Activated CD8-positive, alpha-beta memory T cell treated with anti-CD3 and anti-CD28 coated beads for 4 hours (primary cell): ENCODE measurements at places on chromosomes 6 and 20.

DNA sequence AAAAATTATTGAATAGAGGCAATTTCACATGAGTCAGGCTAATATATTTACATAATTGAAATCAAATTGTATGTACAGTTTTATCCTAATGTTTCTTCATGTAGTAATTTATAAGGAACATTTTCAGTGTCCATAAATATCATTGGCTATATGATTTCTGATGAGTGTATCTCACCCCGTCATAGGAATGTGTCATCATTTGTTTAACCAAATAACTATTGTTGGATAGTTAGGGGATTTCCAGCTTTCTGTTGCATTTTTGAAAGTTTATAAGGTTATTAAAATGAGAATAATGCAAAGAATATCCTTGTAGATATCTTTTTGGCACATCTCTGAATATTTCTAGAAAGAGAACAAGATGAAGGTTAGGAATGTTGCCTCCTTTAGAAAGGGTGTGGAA, 39.0 kb downstream of the SYTL3 start:
- DNase-seq, result no peak

- no peak for DNase-seq
Measured at GRCh38 chr20:41475503-41475902, 108.9 kb upstream of the EMILIN3 start.

DNA sequence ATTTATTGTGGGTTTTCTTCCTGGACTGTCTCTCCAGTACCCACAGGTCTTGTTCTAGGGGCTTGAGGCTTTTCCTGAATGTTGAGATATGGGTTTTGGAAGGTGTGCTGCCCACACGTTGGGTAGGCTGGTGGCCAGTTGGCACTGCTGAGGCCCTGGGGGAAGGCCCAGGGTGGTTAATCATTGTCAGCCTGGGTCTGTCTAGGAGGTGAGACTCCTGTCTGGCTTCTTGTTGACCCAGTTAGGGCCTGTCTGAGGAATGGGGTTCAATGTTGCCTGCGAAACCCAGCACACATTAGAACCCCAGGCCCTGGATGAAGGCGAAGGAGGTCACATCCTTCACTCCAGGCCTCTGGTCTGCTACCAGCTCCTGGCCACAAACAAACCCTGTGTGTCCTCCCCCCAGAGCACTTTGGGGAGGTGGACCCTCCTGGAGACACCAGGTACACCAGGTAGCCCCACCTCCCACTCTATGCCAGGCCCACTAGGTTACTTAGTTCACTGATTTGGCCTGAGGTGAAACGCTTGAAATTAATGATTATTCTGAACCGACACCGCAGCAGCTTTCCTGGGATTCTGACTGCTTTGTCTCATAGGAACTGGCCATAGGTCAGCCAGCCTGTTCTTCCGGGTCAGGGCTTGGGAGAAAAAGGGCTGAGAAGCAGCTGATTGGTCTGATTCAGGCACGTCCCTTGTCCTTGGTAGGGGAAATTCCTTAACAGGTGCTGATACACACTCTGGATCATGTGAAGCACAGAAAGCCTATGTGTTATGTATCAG, 15.2 kb downstream of the DNMT3B start:
- DNase-seq, result no peak

- DNase-seq, result no peak
Measured at GRCh38 chr20:18988701-18989100, 175.1 kb downstream of the SCP2D1 start.

DNA sequence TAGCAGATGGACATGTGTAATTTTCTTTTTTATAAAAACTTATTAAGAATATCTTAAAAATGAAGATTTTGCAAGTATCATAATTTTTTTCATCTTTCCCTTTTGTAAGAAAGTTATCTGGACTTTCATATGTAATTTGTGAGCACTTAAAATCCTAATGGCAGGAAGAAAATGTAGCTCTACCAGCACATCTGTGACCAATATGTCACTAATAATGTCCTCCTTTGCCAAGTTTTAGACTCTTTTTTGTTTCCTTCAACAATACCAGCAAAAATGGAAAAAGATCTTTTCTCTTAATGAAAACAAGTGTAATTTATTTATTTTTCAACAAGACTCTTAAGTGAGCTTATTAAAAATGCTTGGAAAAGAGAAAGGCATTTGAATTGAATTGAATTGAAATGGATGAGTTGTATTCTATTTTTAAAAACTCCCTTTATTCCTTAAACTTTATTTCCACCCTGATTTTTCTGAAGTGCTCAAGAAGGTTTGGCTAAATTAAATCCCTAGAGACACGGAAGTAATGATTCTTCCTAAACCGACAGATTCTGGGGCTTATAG, 110.7 kb downstream of the KIF6 start:
- DNase-seq, result no peak

DNA sequence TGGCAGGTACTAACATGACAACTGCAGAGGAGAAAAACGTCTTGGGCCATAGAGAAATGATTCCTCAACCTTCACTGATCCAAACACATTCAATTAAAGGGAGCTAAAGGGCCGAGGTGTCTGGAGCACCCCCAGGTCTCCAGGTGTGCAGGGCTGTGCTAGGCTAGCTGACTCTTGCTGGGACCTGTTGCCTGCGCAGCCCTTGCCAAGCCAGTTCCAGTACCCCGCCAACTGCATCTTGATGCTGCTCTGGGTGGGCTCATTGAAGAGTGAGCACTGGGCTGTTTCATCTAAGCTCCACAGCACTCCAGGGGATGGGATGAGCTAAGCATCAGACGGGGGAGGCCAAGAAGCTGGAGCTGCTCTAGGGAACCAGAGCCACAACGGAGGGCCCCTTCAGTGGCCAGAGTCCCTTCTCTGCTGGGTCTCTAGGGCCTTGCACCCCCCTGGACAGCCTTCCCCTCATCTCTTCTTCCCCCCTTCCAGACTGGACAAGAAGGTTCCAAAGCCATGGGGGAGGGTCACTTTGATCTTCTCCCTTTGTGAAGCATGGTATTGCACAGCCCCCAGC, 15.9 kb downstream of the LEMD2 start:
- no peak for DNase-seq

DNA sequence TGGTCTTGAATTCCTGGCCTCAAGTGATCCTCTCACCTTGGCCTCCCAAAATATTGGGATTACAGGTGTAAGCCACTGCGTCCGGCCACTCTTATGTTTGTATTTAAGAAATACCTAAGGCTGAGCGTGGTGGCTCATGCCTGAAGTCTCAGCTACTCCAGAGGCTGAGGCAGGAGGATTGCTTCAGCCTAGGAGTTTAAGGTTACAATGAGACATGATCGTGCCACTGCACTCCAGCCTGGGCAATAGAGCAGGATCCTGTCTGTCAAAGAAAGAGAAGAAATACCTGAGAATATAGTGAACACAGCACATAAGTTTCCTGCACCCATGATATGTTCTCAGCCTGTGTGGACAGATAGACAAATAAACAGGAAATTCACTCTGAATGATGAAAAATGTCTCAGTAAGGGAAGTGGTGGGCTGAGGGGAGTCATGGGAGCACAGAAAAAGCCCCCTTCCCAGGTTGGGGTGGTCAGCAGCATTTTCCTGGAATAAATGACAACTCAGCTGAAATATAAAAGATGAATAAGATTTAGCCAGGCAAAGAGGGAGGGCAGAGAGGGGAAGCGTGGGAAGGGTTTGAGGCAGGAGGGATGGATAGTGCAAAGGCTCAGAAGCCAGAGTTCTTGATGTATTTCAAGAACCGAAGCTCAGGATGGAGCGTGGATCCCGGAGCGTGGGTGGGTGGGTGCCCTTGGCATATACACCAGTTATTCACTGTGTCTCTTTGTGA, 13.8 kb upstream of the MMP9 start:
- no peak for DNase-seq

DNA sequence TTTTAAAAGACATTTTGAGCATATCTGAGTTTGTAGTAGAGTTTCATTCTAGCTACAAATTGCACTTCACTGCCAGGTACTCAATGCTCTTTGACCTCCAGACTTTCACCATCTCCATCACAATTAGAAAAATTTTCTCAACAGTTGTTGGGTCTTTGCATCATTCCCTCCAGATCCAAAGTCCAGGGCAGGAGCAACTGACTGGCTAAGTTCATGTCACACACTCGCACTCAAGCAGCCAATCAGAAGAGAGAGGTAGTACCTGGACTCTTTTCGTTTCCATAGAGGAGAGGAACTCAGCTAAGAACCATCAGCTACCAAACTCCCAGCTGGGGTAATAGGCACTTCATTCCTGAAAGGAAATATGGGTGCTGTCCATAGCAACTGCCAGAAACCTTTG, 9.0 kb downstream of the SPINT3 start:
- DNase-seq, result no peak

- DNase-seq, result no peak
Measured at GRCh38 chr6:168999392-168999791, 254.3 kb downstream of the THBS2 start.

DNA sequence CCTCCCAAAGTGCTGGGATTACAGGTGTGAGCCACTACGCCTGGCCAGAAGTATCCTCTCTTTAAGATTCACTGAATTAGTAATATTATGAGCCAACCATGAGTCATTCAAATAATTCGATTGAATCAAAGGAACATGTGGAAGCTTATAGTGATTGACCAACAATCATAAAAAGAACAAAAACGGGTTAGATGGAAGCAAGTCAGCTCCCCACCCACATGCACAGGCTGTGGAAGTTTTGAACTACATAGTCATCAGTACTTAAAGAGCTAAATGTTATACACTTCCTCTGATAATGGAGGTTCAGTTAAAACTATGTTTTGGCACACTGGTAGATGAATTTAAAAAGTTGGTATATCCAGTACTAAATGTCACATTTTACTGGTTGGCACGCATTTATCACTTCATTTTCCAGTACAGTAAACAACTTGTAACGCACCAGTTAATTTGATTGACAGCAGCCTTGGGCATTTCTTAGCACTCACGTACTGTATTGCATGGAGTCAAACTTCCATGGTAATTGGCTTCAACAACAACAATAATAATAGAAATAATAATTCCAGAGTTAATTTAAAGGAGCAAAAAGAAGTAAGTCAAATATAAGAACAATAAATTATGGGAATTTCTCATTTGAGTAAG, 1107.3 kb upstream of the MAP3K7 start:
- DNase-seq, result no peak

- no peak for DNase-seq
Measured at GRCh38 chr20:8094850-8095249, 37.2 kb upstream of the PLCB1 start.

DNA sequence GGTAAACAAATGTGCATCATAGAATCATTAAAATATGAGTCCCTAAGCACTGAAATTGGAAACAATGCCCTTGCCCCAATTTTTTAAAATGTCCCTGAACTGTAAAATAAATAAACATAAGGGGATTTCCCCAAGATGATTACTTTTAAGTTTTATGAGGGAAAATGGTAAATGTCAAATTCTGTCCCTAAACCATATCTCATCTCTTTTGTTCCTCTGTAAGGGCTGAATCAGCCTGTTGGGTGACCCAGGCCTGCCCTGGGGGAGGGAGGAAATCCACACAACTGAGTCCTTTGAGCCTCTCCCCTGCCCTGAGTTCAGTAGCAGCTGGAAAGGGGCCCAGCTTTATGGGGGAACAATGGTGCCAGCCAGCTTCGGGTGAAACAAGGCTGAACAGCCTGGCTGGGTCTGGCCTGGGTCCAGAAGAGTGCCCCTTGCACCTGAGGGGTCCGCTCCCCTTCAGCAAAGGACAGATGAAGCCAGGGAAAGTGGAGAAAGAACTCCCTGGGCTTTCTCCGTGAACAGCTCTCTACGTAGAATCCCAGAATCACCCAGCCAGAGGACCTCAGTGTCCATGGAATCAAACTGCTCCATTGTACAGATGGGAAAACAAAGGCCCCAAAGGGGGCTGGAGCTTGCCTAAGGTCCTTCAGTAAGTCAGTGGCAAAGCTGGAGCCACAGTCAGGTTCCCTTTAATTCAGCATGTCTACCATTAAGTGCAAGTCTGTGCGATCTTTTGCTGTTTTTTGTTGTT, 28.2 kb upstream of the ITCH start:
- DNase-seq, result no peak

DNA sequence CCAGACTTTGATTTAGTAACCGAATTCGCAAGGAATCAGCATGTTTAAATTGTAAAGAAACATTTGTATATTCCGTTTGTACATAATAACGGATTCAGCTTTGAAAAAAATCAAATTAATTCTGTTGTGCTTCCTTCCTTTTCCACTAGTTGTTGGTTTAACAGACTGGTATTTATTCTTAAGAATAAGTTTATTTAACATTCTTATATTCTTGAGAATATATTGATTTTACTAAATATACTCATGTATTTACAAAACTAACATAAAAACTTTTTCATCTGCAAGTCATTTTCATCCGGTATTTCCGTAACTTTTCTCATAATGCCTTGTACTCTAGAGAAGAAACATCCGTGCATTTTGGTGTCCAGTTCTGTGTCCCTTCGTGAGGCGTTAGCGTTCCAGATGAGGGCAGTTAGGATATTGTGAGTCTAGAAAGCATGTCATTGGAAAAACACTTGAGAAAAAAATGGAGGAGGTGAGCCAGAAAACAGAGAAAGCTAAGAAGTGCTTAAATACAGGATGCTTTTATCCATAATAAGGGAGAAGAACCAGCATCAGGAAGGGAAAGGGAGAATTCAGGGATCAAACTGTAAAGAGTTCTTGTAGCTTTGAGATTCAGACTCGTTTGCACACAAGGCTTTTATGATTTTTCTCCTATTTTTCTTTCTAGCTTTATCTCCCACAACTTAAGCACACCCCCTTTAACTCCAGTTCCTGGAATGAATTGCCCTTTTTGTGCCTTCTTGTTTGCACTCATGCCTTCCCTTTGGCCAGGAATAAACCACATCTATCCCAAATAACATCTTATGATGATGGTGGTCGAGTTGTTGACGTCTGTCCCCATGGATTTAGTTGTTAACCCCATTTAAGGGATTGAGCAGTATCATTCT, 1.8 kb downstream of the WRNIP1 start:
- no peak for DNase-seq

DNA sequence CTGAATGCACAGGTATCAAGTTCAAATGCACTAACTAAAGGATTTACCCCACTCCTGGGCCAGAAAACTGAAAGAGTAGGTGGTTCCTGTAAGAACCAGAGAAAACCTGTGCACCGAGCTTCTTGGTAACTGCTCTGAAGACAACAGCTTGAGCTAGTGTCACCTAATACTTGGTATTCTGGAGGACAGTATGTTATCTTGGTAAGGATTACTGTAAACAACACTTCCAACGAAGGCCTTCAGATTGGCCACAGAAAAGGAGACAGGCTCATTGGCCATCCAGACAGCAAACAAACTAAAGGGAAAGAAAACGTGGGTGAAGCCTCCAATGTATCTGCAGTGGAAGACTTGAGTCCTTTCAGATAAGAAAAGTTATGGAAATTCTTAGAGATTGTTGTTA, 61.5 kb downstream of the GMPR start:
- no peak for DNase-seq

GRCh38 chr6:34953061-34954025, 64.3 kb downstream of the ANKS1A start:
- no peak for DNase-seq

- DNase-seq, result no peak
Measured at GRCh38 chr6:144873623-144874378, 588.7 kb downstream of the UTRN start.
